ENCODE measurements at places on chromosomes 6 and 20.

- no peak for DNase-seq
These were observed 43.3 kb downstream of the EPHA7 start for GRCh38 chr6:93376026-93376540.

DNA sequence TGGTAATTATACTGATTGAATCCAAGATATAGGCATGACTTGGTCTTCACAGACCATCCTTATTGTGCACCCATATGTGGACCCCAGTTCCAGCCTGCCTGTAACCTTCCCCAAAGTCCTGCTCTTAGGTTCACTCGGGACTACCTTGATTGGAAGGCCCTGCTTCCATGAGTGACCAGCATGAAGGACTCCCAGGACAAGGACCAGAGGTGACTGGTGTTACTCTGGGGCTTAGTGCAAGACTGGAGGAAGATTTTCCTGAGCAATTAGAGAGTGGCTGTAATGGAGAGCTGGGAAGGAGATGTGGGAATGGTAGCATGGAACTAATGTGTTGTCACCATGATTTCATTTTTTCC is 15.1 kb downstream of the BRD2 start:
- DNase-seq: no peak

GRCh38 chr20:35601990-35602389 is 13.6 kb upstream of the SPAG4 start:
- no peak for DNase-seq

- DNase-seq: no peak
These were observed 9.9 kb downstream of the ADIG start for GRCh38 chr20:38590676-38591473.

DNA sequence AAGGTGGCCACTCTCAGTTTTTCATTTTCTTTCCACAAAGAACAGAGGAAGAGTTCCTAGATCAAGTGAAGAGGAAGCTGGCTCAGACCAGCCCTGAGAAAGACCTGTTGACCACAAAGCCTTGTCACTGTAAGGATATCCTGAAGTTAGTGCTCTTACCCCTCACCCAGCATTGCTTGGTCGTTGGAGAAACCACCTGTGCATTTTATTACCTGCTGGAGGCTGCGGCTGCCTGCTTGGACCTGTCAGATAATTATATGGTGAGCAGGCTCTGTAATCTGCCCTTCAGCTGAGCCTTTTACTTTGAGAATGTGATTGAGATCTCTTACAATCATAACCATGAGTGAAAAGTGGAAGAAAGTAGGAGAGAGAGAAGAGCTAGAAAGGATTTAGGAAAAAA is 21.9 kb downstream of the TREML1 start:
- DNase-seq: no peak

DNA sequence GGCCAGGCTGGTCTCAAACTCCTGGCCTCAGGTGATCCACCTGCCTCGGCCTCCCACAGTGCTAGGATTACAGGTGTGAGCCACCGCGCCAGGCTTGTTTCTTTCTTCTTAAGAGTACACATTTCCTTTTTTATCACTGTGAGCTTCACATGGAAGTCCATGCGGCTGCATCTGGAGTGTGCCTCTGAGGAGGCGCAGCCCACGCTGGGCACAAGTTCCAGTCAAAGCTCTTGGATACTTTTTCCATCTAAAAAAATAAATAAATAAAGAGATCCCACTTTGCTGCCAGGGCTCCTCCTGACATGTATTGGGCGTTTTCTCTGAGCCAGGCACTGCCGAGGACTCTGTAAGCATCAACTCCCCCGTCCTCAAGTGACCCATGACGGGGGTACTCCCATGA is 123.0 kb downstream of the PREX1 start:
- no peak for DNase-seq

DNA sequence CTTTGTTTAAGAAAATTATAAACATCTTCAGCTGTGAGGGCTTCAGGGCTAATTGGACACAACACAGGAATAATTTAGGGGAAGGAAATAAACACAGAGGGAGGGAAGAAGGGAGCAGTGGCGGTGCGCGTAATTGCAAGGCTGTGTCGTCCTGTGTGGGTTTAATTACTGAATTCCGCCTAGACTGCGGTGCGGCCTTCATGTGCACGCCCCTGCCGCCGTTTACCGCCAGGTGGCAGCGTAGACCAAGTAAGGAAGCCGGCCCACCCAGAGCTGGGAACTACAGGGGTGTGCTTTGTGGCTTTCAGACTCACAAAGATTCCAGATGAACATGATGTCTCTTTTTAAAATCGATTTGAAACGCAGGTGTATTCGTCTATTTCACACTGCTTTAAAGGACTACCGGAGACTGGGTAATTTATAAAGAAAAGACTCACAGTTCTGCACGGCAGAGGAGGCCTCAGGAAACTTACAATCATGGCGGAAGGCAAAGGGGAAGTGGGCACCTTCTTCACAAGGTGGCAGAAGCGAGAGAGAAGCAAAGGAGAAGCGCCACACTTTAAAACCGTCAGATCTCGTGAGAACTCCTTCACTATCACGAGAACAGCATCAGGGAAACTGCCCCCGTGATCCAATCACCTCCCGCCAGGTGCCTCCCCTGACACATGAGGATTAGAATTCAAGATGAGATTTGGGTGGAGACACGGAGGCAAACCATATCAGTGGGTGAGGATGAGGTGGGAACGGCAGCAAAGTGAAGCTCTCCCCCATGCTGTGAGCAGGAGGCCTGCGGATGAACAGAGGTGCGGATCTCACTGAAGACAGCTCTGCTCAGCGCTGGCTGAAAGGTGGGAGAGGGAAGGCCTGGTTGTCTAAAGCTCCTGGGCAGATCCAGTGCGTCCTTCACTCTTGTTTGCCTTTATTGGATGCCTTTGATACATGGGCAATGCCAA is 222.0 kb upstream of the PDE10A start:
- peak; percentile 91 for DNase-seq

- DNase-seq: no peak
These were observed 18.2 kb downstream of the KIF25 start for GRCh38 chr6:168015482-168016175.

GRCh38 chr6:11772109-11772825 is 6.3 kb downstream of the ADTRP start:
- DNase-seq: no peak

GRCh38 chr6:16477367-16478149 is 239.2 kb downstream of the GMPR start:
- DNase-seq: no peak

DNA sequence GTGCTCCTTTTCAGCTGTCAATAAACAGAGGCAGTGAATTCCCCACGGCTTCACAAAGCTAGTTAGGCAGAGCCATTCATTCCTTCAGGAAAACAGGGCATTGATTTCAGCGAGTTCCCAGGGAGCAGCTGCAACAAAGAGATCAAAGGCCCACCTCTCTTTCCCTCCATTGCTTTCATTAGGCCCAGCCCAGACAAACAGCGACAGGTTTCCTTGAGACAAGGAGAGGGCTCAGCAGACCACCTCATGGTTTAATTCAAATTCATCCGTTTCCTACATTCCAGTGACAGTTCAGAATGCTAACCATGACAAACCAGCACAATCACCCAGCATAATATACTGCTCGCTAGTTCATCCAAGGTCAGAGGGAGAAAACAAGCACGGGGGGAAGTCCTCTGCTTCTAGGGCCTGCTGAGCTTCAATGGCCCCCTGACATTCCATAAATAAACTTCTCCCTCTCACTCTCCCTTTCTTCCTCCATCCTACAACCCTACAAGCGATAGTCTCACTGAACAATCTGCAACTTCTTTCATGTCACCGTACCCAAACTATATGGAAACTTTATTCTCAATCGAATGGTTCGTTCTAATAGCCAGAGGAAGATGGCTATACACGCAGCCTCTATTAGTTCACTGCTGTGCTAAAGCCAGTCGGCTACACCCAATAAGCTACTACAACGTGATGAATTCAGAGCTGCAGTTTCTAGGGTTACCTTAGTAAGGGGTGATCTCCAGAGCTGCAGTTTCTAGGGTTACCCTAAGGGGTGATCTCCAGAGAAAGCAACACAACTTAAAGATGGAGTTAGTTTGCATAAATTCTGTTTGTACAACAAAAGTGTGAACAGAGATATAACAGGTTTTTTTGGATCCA is 34.7 kb downstream of the PLAGL1 start:
- no peak for DNase-seq

All from HEK293T (cell line).